ENCODE measurements at places on chromosomes 2 and 18. TPM values are rescaled to one million over a fixed set of nuclear protein-coding genes. Genes with fewer than 3 reads are reported as not detected.

GRCh38 chr2:212451786-212452231 is 86.8 kb downstream of the ERBB4 start:
- DNase-seq, result no peak

- DNase-seq, result no peak
Measured at GRCh38 chr2:8217468-8218030, 464.3 kb upstream of the ID2 start.

Gene PIEZO2
- 0.11 TPM for total RNA-seq

GRCh38 chr2:74762789-74763188 is 71.1 kb upstream of the HK2 start:
- DNase-seq, result no peak

DNA sequence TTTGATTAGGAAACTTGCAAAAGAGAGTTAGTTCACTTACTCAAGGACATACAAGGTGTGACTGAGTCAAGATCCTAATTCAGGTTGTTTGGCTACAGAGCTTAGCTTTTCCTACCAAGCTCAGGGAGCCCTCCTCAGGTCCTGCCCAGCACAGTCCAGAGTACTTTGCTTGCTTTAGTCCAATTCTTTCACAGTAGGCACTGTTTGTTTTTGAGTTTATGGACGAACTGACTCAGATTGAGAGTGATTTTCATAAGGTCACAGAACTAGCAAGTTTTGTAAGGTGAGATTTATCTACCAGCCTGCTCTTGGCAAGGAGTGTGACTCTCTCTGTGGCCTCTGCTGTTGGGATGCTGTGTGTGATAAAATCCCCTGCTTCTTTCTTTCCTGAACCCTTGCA is 310.5 kb downstream of the PTPRM start:
- no peak for DNase-seq
